Cardiac muscle cell (in vitro differentiated cells and primary cell): ENCODE measurements at places on chromosomes 2 and 18.

GRCh38 chr2:168053676-168054075, 193.7 kb downstream of the STK39 start:
- DNase-seq: no peak

GRCh38 chr2:13652531-13653313, 936.0 kb downstream of the TRIB2 start:
- no peak for DNase-seq

DNA sequence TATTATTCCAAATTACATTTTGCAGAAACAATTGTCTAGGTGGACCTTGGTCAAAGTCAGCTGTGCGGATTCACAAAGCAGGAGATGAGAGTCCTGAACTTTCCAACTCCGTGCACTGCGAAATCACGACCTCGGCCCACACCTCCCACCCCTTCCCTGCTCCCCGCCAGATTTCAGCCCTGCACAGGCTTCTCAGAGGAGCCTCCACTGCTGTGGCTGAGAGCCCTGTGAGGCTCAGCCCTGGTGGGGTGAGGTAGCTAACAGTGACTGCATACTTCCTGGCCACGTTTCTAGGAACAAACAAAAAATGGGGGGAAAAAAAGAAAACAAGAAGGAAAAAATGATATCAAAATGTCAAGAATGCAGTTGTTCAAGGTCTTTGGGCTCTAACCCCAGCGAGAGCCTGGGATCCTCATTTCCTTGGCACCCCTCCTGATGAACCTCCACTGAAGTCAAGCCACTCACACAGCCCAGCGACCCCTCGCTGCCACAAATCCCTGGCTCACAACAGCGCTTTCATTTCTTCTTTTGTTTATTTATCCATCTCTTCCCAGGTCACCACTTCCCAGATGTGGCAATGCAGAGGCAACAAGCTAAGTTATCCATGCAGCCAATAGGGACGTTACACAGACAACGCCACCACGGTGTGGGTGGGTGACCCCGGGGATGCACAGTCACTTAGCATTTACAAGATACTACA, 729.7 kb upstream of the ID2 start:
- DNase-seq: no peak

DNA sequence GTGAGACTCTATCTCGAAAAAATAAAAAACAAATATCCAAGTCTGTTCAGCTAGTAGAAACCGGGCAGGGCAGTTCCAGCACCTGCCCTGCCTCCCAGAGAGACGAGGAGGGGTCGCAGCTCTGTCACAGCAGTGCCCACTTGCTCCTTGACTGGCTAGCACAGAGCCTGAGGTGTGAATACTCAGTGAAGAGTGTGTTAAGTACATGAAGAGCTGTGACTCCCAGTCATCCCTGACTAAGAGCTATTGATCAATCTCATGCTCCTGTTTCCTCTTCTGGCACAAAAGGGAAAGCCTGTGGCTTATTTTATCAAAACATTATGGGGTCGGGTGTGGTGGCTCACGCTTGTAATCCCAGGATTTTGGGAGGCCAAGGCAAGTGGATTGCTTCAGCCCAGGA, 83.0 kb upstream of the FZD7 start:
- DNase-seq: peak; percentile 25

GRCh38 chr2:236959036-236959435, 126.7 kb upstream of the COPS8 start:
- DNase-seq: no peak

GRCh38 chr2:96274355-96275056, 8.5 kb downstream of the CIAO1 start:
- DNase-seq: no peak

- peak; percentile 43 for DNase-seq
These were observed 694 bp downstream of the UNC50 start for GRCh38 chr2:98608962-98609604.

- peak; percentile 36 for DNase-seq
These were observed 27.2 kb downstream of the TWIST2 start for GRCh38 chr2:238875101-238875470.

DNA sequence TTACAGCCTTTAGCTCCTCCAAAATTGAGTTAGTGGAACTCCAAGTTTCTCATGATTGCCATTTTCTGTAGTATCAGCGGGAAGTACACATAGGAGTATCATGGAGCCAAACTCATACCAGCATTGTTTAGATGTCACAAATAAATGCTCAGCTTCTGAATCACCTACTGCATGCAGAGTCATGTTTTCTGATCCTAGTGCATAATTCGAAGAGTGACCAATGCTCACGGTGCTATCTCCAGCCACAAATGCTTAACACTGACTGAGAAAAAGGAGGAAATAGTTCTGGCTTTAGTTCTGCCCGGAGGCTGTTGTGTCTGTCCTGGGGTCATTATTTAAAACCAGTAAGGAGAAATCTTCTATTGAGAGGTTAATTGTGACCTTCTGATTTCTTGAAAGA, 45.4 kb upstream of the LRATD1 start:
- DNase-seq: no peak

DNA sequence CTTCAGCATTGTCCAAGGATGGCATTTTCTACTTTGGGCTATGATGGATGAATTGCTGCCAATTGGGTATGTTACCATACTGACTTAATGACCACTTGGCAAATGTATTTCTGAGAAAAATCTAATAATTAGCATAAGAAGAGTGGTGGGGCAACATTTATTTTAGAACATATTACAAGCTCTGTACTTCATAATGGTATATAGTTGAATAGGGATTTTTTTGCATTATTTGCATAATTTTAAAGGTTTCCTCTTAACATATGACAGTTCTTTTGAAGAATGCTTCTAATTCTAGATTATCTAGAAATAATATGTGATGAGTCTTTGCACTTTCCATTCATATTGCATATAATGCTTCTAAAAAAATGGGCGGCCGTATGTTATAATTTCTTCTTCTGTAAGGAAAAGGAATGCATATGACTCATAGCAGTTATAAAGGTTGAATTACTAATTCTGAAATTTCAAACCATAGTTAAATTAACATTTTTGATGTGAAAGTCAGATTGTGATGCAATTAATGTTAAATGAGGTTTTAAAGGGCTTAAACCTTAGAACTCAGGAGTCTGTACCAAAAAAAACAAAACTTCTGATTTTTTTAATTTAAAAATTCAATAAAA, 1652.3 kb upstream of the SLC39A10 start:
- DNase-seq: no peak

DNA sequence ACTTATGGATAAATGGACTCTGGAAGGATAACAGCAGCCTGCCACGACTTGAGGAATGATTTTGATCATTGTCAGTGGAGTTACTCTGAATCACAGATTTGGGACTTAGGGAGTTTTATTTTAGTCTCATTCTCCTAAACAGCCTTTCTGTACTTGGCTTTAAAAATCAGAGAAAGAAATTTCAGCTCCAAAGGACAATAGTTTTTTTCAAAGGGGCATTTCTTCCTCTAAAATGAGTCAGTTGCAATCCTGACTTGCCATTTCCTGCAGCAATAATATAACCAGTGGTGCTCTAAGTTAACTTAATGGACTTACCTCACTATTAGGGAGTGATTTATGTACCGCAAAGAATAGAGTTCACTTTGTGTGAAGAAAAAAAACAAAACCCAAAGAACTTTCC, 35.1 kb upstream of the MTX2 start:
- no peak for DNase-seq

GRCh38 chr2:239832490-239833268, 192.5 kb downstream of the NDUFA10 start:
- DNase-seq: no peak

DNA sequence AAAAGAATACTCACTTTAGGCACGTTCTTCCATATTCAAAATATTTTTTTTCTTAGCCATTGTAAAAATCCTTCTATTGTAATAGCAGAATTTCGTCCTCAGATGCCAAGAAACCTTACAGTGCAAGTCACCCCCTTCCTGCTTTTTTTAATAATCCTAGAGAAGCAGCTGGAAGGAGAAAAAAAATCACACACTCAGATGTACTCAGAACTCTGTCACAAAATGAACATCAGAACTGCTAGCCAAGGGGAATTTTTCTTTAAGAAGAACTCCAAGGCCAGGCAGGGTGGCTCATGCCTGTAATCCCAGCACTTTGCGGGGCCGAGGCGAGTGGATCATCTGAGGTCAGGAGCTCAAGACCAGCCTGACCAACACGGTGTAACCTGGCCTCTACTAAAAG, 127.3 kb upstream of the SPATS2L start:
- DNase-seq: no peak

DNA sequence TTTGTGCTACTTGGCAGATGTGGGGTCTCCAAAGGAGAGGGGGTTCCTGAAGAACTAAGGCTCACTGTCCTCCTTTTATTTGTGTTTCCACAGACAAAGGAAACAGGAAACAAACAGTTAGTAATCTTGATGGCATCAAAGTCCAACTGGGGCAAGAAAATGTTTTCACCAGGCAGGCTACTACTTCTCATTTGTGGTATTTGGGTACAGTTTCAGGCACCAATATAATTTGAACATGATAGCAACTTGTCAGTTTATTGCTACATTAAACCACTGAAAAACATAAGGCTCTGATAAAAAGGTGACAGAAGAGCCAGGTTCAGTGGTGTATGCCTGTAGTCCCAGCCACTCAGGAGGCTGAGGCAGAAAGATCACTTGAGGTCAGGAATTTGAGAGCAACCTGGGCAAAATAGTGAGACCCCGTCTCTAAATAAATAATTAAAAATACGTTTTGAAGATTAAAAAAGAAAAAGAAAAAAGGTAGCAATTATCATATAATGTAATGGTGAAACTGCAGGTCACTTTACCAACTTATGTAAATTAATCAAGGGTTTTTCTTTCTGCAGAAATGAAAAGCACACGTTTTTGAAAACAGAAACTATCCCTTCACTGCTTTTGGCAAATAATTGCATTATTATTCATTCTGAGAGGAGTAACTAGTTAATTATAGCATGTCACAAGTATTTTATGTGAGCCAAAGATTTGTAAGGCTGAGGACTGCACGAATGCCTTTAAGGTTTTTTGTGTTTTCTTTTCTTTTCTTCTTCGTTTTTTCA, 157.5 kb upstream of the CAVIN2 start:
- no peak for DNase-seq
